ENCODE measurements at places on chromosomes 5 and 9. TPM values are rescaled to one million over a fixed set of nuclear protein-coding genes. Genes with fewer than 3 reads are reported as not detected.

GRCh38 chr5:132011622-132012343, at the start of gene ACSL6:
Gene ACSL6 (minus strand): TSS chr5:132011658. CDS start chr5:132011553, 105 bp downstream.
- no peak for DNase-seq

- no peak for DNase-seq
These were observed 2.8 kb upstream of the PARP8 start for GRCh38 chr5:50663636-50664035.

GRCh38 chr5:149790276-149790675, 60.2 kb downstream of the PPARGC1B start:
- DNase-seq: no peak

- DNase-seq: no peak
These were observed 30.9 kb upstream of the TNFSF15 start for GRCh38 chr9:114836769-114837168.

OR13D1 gene
- total RNA-seq: not detected

- DNase-seq: peak; percentile 75
These were observed 581 bp upstream of the C9orf40 start for GRCh38 chr9:74953235-74953751.
